ENCODE measurements at places on chromosomes 3 and 15. TPM values are rescaled to one million over a fixed set of nuclear protein-coding genes. Genes with fewer than 3 reads are reported as not detected.

The TMIE gene
- total RNA-seq = 0.17 TPM

The CCR5 gene
- total RNA-seq = not detected

The ASB14 gene
- not detected for total RNA-seq

The IL5RA gene
- not detected for total RNA-seq

The PLAAT1 gene
- total RNA-seq = 0.47 TPM

The PP2D1 gene
- not detected for total RNA-seq

The ARGFX gene
- total RNA-seq = not detected

The MST1R gene
- 0.34 TPM for total RNA-seq

The PCSK6 gene
- total RNA-seq = 24.0 TPM

The CD200 gene
- total RNA-seq = 3.4 TPM

The SLC12A1 gene
- total RNA-seq = under 0.01 TPM

The PRSS50 gene
- not detected for total RNA-seq
